Epithelial cell of umbilical artery (primary cell): ENCODE measurements at places on chromosomes 3 and 15. TPM values are rescaled to one million over a fixed set of nuclear protein-coding genes. Genes with fewer than 3 reads are reported as not detected.

The ARGFX gene
- not detected in 2 replicates for total RNA-seq

The SLC22A13 gene
- not detected in 2 replicates for total RNA-seq

The DVL3 gene
- total RNA-seq, result 18.5 and 19.6 TPM in 2 replicates

The SNURF gene
- 11.2 and 23.7 TPM in 2 replicates for total RNA-seq

The ZNF620 gene
- total RNA-seq, result 8.4 and 10.2 TPM in 2 replicates

The PIAS1 gene
- 6.7 and 10.1 TPM in 2 replicates for total RNA-seq

The ECE2 gene
- not detected in 2 replicates for total RNA-seq

The CYP11A1 gene
- total RNA-seq, result not detected in 2 replicates

The P3H2 gene
- total RNA-seq, result under 0.01 and 0.61 TPM in 2 replicates

The SCG3 gene
- total RNA-seq, result not detected in 2 replicates

The PAQR9 gene
- total RNA-seq, result not detected in 2 replicates

The CSPG4 gene
- total RNA-seq, result 0.32 and 1.2 TPM in 2 replicates

The FBXL2 gene
- 12.7 and 21.1 TPM in 2 replicates for total RNA-seq

The STXBP5L gene
- not detected in 2 replicates for total RNA-seq

The PAQR5 gene
- total RNA-seq, result under 0.01 and 0.15 TPM in 2 replicates

The IGF2BP2 gene
- 48.1 and 68.4 TPM in 2 replicates for total RNA-seq

The TGM4 gene
- total RNA-seq, result 0.15 TPM in 1 of 2 replicates, not detected in the other

The TMEM39A gene
- 26.6 and 59.7 TPM in 2 replicates for total RNA-seq

The GRM2 gene
- not detected in 2 replicates for total RNA-seq

The HCN4 gene
- not detected in 2 replicates for total RNA-seq

The MOBP gene
- total RNA-seq, result not detected in 2 replicates

The EPHA6 gene
- total RNA-seq, result not detected in 2 replicates

The SPATA12 gene
- total RNA-seq, result under 0.01 TPM in 2 replicates

The NUSAP1 gene
- total RNA-seq, result 69.5 and 109 TPM in 2 replicates

The CAND2 gene
- total RNA-seq, result 5.2 and 5.5 TPM in 2 replicates

The ALS2CL gene
- total RNA-seq, result 3.9 and 7.0 TPM in 2 replicates

The ABHD14A gene
- total RNA-seq, result 5.5 and 7.9 TPM in 2 replicates
